ENCODE measurements at places on chromosomes 2 and 18. TPM values are rescaled to one million over a fixed set of nuclear protein-coding genes. Genes with fewer than 3 reads are reported as not detected.
A peak's percentile ranks its signal among the peaks of the same experiment; 100 is the strongest.

GRCh38 chr2:224561234-224562005 is 23.7 kb downstream of the CUL3 start:
- no peak for DNase-seq

GRCh38 chr2:234955971-234956509 is 4.2 kb downstream of the SH3BP4 start:
- no peak for DNase-seq

- no peak for DNase-seq
Measured at GRCh38 chr18:73827801-73828200, 319.8 kb downstream of the FBXO15 start.

GRCh38 chr2:64404002-64404731 is 49.8 kb upstream of the LGALSL start:
- DNase-seq: no peak

DNA sequence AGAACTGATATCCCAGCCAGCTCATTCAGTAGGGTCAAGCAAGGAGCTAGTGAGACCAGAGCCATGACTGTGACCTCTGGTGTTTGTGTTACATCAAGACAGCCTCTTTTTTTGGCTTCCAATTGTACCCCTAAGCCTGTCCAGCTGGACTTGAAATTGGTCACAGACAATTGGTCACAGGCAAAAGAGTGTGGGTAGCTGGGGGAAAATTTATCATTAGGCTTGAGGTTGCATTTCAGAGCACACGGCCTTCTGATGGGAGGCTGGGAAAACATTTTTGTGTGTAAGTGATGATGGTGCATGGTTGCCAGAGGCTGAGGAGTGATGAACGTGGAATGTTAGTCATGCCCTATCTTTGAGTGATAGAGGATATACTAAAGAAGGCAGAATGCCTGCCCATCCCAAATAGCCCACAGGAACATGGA is 285.1 kb upstream of the SLC14A2 start:
- DNase-seq: no peak

GRCh38 chr2:192060161-192060560 is 134.6 kb downstream of the TMEFF2 start:
- no peak for DNase-seq

GRCh38 chr2:172373766-172374165 is 53.6 kb upstream of the ITGA6 start:
- no peak for DNase-seq

The IFIH1 gene
- 42.3 TPM for total RNA-seq

DNA sequence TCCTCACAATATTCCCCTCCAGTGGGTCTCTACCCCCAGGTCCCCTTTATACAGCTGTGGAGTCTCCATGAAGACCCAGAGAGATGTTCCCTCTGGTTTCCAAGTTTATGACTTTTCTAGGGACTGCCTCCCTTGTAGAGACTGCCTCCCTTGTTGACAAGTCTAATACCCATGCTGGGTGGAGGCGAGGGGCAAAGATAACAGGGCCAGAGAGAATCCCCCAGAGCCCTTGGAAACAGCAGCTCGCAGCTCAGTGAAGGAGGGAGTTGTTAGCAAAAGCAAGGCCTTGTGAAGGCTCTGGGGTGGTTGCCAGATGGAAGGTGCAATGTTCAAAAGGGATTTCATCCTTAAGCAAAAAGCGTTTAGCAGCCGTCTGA is 75.0 kb upstream of the GATA6 start:
- DNase-seq: no peak

The CNGA3 gene
- not detected for total RNA-seq

DNA sequence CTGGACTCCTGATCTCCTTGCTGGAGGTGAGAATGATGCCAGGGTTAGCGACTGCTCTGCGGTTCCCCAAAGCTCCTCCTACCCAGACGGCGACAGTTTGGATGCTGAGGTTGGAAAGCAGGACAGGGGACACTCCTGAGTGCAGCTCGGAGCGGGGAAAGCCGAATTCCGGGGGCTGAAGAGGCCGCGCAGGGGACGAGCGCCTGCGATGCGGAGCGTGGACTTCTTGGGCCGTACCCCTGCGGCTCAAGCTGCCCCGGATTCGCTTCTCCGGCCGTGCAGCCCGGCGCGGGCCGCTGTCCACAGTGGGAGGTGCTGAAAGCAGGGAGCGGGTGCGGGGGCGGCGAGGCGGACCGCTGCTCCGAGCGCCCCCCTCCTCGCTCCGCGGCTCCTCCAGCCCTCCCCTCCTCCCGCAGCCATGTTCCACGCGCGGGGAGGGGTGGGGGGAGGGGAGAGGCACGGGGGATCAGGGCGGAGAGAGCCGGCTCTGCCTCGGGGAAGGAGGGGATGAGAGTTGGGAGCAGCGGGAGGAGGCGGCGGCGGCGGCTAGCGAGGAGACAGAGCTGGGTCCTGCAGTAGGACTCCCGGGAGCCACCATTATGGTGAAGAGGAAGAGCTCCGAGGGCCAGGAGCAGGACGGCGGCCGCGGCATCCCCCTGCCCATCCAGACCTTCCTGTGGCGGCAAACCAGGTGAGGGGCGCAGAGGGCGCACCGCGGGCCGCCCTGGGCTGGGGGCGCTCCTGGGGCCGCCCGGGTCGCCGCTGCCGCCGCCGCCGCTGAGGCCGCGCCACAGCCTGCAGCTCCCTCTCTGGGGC is at the start of gene UNC80:
Gene UNC80 (plus strand): TSS at position 359 of the 816 bp plus-strand sequence. CDS start 241 bp downstream, at position 600.
- DNase-seq: peak; percentile 57

GRCh38 chr18:12783524-12783923 is 80.7 kb downstream of the PSMG2 start:
- no peak for DNase-seq

The TOGARAM2 gene
- 2.7 TPM for total RNA-seq

The FBXO48 gene
- total RNA-seq: 2.4 TPM

- no peak for DNase-seq
Measured at GRCh38 chr2:100957996-100958653, 44.0 kb upstream of the RPL31 start.

DNA sequence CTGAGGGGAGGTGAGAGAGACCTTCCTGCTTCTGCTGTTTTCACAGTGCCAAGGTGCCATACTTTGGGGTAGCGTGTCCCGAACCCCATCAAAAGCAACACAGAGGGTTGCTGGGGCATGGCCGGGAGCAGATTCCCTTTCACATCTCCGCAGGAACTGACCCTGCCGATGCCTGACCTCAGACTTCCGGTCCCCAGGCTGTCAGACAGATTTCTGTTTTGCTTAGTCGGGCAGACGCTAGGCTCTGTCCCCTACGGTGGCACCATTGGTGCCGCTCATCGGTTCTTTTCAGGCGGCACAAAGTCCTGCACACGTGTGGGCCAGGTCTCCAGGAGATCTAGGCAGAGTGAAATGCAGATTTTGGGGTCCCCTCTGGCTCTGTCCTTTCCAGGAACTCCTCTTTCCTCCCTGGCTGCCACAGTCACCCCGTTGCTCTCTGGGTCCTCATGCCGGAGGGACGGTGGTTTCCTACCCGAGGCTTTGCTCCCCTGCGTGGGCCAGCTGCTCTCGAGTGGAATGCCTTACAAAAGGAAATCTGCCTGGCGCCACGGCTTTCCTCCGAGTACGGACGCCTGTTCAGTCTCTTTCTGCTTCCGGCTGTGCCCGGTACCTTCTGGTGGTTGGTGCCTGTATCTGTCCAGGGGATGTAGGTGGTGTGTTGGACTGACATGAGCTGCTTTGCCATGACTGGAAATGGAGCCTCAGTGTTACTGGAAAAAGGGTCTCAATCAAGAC is 39.3 kb downstream of the RTP5 start:
- no peak for DNase-seq

The OSBPL1A gene
- total RNA-seq: 3.4 TPM

GRCh38 chr2:235051436-235052260 is 99.8 kb downstream of the SH3BP4 start:
- no peak for DNase-seq

The ABI2 gene
- total RNA-seq: 57.6 TPM

The IL1R2 gene
- total RNA-seq: 21.4 TPM

The NR4A2 gene
- total RNA-seq: 23.0 TPM

All from activated CD4-positive, alpha-beta T cell treated with anti-CD3 and anti-CD28 coated beads for 36 hours (primary cell).